Stimulated activated CD8-positive, alpha-beta memory T cell treated with anti-CD3 and anti-CD28 coated beads, Interleukin-12 subunit alpha, Interleukin-12 subunit beta, amount 100 ng/mL, for 1 hour (primary cell): ENCODE measurements at places on chromosomes 2 and 18.

DNA sequence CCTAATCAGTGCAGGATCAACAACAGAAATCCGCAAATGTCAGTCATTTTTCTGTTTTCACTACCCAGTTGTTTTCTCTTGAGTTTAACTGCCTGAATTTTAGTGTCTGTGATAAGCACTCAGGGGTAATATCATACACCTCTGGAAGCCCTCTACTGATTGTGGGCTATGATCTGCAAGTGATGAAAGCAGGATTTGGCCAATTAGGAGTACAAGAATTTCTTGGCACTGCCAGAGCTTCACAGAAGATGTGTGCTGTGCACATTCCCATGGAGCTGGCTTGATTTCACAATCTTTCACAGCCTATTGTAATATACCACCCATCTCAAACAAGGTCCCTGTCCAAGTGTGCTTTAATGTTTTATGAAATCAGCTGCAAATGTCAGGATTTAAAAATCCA, 27.3 kb upstream of the TDRD15 start:
- no peak for DNase-seq

DNA sequence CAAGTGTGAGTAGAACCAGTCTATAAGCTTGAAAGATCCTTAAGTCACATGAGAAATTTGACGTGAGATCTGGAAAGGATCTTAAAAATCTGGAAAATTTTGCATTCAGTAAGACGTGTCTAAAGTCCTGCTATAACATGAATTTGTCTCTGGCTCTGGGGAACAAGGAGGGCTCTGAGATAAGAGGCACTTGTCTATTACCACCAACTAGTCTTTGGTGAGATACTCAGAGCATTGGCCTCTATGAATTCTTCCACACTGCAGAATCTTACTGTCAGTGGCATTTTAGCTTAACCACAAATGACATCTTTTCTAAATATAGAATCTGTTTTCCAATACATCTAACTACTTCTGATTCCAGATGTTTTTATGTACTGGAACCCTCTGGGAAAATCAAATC, 1504.5 kb downstream of the DPP10 start:
- DNase-seq, result no peak

DNA sequence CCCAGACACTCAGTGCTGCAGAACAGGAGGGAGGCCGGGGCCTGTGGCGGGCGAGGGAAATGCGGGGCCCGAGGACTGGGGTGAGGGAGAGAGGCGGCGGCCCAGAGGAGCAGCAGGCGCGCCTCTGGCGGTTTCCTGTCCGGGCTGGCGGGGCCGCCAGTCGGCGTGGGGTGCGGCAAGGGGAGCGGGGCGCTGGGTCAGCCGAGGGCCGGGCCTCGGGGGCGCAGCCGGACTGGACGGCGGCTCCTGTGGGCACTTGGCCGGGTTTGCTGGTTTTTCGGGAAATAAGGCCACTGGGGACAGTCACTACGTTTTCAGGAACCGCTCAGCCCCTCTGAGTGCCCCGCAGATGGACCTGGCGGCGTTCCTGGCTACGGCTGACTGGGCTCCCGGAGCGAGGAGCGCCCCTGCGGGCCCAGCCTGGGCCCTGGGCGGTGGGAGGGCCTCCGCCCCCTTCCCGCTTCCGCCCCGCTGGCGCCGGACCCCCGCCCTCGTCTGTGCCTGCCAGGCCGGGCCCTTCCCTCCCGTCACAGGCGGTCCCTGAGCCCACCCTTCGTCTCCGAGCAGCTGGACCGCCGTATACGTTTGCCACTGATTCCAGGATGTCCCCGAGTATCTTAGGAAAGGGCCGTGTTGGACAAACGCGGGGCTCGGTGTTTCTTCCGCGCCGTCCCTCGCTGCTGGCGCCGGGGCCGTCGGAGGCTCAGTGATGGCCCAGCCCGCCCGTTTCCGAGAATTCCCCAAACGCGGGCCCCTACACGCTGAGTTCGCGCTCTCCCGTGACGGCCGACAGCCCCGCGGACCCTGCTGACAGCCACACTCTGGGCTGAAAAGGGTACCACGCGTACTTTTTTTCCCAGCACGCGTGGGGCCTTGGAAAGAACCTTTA, 84.6 kb downstream of the FAM210A start:
- DNase-seq, result no peak

DNA sequence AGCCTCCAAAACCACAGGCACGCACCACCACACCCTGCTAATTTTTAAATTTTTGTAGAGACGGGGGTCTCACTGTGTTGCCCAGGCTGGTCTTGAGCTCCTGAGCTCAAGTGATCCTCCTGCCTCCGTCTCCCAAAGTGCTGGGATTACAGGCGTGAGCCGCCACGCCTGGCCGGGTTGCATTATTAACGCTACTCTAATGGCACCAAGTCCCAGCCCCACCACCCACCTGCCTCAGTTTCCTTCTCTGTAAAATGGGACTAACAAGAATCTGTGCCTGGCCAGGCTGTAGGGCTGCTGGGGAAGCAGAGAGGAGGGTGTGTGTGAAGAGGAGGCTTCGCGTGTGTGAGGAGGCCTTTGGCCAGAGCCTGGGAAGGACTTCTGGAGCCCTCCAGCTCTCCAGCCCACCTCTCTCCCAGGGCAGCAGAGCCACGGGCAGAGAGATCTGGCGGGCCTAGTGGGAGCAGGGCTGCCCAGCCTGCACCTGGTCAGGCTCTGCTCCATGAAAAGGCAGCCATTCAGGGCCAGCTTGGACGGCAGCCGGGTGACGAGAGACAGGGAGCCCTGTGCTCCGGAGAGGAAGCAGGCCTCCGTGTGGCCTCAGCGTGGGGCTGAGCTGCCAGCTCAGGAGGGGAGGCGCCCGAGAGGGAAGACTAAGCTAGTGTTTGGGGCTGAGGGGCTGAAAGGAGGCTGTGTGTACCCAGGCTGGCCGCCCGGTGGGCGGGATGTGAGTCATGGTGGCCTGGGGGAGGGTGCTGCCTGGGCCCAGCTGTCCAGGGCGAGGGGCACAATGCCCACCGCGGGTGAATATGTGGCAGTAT, 7.4 kb upstream of the B3GNT7 start:
- no peak for DNase-seq

GRCh38 chr2:196274387-196274809, 103.0 kb upstream of the STK17B start:
- DNase-seq, result no peak

DNA sequence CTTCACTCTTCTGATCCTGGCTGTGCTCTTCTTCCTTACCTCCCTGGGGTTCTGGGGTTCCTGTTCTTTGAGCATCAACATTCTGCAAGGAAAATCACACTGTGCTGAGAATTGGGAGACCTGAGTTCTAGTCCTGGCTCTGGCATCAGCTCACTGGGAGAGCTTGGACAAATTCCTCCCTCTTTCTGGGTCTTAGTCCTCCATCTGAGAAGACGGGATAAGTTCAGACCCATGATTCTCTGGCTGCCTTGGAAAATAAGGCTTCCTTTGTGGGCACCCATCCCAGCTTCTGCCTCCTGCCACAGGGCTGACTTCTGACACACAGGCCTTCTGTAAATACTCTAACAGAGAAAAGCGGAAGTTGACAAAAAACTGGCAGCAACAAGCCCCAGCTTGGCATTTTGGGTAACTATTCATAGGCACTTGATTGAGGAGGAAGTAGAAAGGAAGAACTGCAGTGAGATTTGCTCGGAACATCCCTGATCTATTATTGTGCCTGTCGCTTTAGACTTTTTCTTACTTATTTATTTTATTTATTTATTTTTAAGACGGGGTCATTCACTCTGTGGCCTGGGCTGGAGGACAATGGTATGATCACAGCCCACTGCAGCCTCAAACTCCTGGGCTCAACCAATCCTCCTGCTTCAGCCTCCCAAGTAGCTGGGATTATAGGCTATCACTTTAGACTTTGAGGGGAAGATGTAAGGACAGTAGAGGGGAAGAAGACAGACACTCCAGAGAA, 7.9 kb downstream of the PCBP1 start:
- no peak for DNase-seq

GRCh38 chr2:109436610-109437225, 177.0 kb downstream of the SEPTIN10 start:
- no peak for DNase-seq

DNA sequence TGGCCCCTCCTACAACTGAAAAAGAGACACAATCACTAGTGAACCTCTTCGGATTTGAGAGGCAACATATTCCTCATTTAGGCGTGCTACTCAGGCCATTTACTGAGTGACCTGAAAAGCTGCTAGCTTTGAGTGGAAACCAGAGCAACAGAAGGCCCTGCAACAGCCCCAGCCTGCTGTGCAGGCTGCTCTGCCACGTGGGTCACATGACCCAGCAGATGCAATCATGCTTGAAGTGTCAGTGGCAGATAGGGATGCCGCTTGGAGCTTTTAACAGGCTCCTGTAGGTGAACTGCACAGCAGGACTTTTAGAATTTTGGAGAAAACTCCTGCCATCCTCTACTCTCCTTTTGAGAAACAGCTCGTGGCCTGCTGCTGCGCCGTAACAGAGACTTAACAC, 578.6 kb upstream of the RAB6C start:
- DNase-seq, result no peak

- DNase-seq, result no peak
Observed at GRCh38 chr2:175373729-175374128, 192.2 kb upstream of the ATP5MC3 start.

DNA sequence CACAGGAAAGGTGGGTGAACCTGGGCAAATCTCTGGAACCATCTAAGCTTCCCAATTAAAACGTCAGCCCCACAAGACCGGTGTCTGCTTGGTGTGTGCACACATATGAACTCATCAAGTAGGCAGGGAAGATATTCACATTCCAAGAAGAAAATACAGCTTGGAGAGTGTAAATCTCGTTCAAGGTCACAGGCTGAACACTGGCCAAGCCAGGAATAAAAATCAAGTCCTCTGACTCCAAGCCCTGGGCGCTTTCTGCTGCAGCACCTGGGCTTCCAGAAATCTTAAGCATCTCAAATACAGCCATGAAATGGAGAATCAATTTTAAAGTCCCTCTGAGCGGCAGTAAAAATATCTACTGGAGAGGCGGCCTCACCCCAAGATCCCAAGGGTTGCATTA, 150.9 kb downstream of the TWIST2 start:
- no peak for DNase-seq

DNA sequence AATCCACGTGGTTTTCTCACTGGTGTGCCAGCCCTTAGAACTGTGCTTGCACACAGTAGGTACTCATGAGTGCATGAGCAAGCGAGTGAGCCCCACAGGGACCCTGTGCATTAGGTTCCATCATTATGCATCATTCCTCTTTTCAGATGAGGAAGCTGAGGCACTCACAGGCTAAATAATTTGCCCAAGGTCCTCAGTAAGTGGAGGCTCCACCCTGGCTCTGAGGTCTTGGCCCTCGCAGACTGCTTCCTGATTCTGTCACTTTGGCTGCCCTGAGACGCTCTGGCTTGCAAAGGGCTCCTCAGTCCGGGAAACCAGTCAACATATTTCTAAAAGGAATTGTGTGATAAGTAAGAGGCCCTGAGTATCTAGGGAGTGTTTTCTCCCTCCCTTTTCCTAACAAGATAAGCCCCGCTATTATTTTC, 71.7 kb downstream of the IL1R2 start:
- DNase-seq, result no peak

GRCh38 chr2:101478181-101479001, 3.5 kb upstream of the RFX8 start:
- DNase-seq, result no peak

- DNase-seq, result no peak
Observed at GRCh38 chr2:67002618-67003371, 394.3 kb upstream of the ETAA1 start.

DNA sequence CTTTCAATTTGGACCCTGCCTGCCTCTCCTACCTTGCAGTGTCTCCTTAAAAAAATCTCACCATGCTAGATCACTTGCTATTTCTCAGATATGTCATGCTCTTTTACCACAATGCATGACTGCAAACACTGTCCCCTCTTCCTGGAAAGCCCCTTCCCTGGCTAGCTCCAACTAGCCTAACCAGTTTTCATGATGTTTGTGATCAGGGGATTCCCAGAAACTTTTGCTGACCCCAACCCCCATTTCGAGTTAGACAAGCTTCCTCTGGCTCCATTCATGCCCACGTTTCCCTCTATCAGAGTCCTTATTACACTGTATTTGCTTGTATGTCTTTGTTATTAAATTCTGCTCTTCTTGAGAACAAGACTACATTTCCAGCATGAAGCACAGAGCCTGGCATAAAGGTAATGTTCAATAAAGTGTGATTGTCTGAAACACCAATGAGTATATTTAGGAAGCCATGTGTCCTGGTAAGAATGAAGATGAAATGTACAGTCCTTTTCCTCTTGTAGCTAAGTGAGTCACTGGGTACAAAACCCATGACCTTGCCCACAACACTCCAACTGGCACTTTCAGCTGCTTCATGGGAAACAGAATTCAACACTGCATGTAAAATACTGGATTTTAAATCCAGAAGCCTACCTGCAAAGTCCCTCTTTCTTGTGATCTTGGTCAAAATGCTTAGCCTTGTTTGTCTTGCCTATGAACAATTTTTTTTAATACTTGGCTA, 62.0 kb upstream of the ATL2 start:
- no peak for DNase-seq

- DNase-seq, result no peak
Observed at GRCh38 chr2:97714950-97715652, 1.7 kb downstream of the ZAP70 start.

DNA sequence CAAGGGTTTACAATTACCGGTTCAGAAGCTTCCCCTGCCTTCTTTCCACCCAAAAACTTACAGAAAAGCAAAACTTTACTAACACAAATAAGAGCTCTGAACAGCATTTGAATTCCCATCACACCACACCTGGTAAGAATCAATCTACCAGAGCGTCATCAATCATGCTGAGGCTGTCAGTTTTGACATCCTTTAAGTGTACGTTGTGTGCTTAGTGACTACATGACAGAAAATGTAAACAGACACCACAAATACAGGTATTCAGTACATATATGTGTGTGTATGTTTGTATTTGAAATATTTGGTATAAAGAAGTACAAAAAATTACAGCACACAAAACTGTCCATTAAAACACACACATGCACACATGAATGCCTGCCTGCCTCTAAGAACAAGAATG, 523.5 kb downstream of the TMEM182 start:
- no peak for DNase-seq

DNA sequence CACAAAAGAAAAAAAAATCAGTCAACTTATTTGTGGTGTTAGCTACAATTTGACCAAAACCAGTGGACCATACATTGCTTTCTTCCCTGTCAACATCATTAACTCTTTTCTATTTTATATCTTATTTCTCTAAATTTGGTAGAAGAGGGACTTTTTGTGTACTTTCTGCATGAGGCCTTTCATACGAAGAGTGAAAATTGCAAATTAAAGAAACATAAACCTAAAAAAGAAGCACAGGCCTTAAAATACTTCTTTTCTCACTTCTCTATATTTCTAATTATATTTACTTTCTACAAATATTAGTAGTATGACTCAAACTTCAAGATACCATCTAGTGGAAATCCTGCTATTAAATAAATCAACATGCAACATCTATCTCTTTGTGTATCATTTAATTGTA, 1073.4 kb upstream of the ZEB2 start:
- DNase-seq, result no peak
